ENCODE measurements at places on chromosomes 1 and 21. TPM values are rescaled to one million over a fixed set of nuclear protein-coding genes. Genes with fewer than 3 reads are reported as not detected.

The ZNF648 gene
- total RNA-seq = not detected

The RGS16 gene
- 12.1 TPM for total RNA-seq

GRCh38 chr1:201539561-201540431 is 869 bp downstream of the NAV1 start:
- peak; percentile 86 for DNase-seq

DNA sequence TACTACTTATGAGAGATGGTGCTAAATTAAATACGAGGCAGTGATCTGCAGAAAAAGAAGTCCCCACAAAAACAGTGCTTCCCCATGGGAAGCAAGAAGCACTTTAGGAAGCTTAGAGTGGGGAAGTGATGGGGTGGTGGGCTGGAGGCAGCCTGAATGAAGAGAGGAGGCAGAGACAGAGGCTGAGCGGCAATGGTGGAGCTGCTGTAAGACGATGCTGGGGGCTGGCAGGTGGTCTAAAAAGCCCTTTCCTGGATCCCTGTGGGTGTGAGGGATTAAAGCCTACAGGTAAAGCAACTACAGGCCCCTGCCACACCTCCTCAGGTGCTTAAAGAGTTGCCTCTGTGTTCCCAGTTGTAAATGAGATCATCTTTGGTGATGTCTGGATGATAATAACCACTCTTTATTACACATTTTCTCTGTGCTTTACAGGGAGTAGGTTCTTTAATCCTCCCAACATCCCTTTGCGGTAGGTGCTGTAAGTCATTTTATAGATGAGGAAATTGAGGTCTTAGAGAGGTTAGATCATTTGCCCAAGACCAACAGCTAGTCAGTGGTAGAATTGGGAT is 39.2 kb downstream of the CNN3 start:
- DNase-seq = no peak

The TDRD5 gene
- not detected for total RNA-seq

DNA sequence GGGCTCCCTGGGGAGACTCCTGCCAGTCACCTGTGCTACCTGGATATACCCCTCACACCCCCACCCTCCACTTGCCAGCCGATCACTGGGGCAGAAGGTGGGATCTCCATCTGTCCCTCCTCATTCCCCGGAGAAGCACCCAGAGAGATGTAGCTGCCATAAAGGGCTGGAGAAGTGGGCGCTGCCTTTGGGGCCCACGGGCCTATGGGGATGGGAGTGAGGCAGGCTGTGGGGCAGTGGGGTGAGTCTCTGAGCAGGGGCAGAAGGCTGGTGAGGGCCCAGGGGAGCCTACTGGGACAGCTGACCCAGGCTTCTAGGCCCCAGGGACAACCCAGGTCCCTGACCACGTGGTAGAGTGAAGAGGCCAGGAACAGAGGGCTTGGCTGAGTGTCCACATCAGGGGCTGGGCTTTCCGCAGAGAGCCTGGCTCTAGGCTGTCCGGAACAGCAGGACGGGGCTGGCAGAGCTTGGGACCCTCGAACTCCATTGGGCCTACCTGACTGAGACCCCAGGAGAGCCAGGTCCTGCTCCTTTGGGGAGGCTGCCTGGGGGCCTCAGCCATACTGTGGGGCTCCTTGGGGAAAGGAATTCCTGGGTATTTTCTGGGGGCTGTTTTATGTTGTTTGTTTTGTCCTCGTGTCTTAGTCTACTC is 205.9 kb upstream of the VAMP3 start:
- no peak for DNase-seq

The PLD5 gene
- total RNA-seq = 0.29 TPM

The SIM2 gene
- 6.0 TPM for total RNA-seq

- DNase-seq = peak; percentile 70
Observed at GRCh38 chr1:118827207-118827606, 160.9 kb downstream of the TBX15 start.

The BACE2 gene
- total RNA-seq = 23.2 TPM

The SASS6 gene
- 1.9 TPM for total RNA-seq

DNA sequence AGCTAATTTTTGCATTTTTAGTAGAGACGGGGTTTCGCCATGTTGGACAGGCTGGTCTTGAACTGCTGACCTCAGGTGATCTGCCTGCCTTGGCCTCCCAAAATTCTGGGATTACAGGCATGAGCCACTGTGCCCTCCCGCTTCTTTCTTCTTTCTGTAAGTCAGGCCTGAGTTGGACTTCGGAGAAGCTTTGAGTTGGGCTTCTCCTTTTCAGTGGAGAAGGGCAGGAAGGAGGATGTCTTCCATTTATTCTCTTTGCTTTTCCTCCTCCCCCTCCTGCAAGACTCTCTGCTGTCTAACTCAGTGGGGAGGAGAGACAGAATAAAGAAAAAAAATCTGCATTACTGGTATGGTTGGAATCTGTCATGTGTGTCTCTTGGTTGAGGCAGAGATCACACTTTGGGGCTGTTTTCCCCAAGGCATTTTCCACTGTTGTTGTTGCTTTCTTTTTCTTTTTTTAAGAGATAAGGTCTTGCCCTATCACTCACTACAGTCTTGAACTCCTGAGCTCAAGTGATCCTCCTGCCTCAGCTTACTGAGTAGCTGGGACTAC is 13.2 kb upstream of the DEGS1 start:
- DNase-seq = no peak

DNA sequence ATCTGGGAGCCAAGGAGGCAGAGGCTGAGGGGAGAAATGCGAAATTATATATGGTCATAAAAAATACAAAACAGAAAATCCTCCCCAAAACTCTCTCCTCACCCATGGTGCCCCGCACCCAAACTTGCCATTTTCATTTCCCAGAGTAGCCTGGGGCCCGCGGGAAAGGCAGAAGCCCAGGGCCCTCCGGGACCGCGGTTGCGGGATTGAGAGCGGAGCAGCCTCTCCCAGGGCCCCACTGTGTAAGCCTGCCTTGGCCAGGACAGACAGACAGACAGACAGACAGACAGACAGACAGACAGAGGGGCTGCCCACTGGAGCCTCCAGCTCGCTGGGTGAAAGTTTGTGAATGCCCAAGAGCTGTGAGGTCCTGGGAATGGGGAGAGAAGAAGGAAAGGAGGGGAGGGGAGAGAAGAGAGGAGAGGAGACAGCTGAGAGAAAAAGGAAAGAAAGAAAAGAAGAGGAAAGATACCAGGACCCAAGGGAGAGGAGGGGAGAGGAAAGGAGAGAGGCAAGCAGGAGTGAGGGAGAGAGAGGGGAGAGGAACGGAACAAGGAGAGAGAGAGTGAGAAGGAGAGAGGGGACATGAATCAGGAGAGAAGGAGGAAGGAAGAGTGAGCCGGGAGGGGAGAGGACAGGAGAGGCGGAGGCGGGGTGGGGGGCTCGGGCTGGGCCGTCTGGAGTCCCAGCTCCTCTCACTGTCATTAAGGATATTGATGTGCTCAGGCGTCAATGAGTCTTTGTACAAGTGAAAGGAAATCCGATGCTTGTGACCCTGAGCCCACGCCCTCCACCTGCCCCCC is 69.3 kb upstream of the CASZ1 start:
- no peak for DNase-seq

DNA sequence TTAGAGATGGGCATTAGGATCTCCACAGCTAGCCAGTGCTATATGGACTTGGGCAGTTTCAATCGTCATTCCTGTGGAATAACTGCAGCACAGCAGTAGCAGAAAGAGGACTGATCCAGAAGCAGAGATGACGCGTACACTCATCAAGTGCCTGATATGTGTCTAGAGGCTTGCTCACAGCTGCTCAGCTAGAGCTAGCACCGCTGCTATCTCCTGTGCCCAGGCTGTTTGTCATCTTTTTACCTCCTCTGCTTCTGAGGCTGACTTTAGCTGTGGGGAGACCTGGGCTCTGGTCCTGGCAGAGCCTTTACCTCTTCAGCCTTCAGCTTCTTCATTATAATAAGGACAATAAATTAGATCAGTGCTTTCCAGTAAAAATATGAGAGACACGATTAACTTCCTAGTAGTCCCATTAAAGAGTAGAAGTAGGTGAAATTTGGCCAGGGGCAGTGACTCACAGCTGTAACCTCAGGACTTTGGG is 5.3 kb downstream of the TENT5C start:
- DNase-seq = no peak

DNA sequence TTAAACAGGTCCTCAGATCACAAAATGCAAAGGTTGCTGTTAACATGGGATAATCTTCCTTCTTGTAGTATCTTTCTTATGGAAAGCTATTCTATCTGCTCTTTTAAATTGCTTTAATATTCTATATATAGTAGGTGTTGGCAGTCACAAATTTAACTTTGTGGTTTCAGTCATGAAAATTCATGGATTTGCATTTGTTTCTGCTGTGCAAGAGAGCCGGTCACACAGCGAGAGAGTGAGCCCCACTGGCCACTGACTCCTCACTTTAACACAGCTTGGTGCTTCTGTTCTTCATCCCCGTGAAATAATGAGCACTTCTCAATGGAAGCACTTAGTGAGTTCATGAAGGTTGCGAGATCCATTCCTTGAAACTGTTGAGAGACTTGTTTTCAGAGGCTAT is 18.1 kb upstream of the BMP8A start:
- no peak for DNase-seq

The ZMYM4 gene
- total RNA-seq = 42.1 TPM

- peak; percentile 90 for DNase-seq
Observed at GRCh38 chr1:27862671-27863537, 9.4 kb upstream of the THEMIS2 start.

DNA sequence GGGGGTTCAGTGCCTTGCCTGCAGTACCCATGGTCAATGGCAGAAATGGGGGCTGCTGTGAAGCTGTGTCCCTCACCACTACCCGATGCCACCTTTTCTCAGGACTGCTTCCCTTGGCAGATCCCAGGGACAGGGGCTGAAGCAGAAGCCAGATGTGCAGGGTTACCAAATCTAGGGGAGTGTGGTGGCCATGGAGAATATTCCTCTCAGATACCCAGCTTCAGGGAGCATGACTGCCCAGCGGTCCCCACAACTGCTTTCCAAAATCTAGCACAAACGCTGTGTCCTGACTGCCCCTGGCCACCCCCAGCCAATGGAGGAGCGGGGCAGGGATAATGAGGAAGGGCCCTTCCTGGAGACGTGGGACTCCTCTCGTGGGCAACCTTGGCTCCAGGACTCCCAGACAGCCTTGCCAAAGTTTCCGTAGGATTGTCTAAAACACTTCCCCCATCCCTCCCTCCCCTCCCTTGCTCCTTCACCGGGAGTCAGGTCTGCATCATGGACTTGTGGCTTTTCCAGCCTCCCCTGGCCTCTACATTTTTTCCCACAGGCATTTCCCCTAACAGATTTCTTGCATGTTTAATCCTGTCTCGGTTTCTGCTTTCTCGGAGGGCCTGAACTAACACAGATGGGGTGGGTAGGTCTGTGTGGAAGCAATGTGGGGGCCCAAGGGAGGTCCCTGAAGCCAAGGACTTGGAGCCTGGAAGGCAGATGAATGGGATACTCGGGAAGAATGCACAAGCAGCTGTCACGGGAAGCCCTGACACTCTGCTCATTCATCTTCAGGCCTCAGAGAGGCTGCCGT is 80.5 kb downstream of the OMA1 start:
- peak; percentile 18 for DNase-seq

- DNase-seq = peak; percentile 59
Observed at GRCh38 chr1:244164511-244164890, 113.4 kb downstream of the ZBTB18 start.

- DNase-seq = peak; percentile 96
Observed at GRCh38 chr1:206634365-206635079, 814 bp upstream of the DYRK3 start.

The WNT2B gene
- 0.67 TPM for total RNA-seq

DNA sequence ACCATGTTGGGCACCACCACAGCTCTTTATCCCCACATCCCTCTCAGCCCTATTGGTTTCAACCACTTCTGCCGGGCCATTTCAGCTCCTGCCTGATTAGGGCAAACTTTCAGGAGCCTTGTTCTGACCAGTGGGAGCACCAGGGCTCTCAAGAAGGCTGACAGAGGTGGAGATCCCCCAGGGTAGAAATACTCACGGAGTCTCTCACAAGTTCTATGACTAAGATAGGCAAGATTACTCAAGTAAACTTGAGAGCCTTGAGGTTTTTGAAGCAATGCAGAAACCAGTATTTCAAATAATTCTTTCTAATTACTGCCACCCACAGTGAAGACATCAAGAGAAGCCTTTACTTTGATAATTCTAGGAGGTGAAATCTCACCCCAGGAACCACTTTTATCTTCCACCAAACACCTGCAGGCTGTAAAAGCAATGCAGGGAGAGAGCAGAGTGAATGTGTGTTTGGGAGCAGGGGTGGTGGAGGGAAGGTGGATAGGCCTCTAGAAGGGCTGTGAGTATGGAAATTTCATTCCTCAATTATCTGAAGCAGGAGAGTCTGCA is 6.6 kb upstream of the PTCH2 start:
- no peak for DNase-seq
